ENCODE measurements at places on chromosomes 1 and 21.
A peak's percentile ranks its signal among the peaks of the same experiment; 100 is the strongest.

GRCh38 chr1:20358761-20359263, 68.1 kb downstream of the VWA5B1 start:
- DNase-seq, result no peak

DNA sequence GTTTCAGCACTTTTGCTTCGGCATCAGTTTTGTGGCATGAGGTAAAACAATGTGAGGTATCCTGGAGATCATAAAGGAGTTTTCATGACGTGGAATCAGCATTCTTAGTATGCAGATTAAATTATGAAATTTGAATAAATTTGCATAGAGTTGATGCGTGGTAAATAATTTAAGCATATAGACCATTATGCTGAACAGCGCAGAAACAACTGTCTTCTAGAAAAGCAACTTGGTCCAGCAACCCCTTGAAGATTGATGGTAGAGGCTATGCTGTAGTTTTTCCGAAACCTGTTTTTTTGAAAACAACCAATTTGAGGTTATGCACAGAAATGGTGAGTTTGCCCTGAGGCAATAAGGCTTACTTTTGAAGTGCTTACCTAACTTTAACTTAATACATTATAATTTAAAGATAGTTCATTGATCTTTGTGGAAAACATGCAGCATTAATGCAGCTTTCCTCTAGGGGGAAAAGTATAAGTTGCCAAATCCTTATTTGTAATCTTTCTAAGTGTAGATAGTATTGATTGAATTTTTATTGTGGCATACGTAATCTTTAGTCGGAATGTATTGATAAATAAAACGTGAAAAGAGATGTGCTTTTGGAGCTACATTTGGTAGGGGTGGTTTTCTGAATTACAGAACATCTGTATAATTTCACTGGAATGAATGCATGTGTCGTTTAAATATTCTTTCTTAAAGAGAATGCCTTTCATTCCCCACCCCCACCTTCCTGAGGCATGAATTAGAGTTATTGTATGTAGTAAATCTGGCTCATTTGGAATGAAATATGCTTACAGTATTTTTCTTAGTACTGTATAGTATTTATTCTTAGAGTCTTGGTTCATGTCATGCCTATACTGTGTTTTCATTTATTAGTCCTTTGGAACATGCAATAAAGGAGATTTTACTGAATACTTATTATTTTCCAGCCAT, 3.8 kb downstream of the PRDM2 start:
- DNase-seq, result no peak

- DNase-seq, result peak; percentile 74
These were observed 41.5 kb upstream of the HAO2 start for GRCh38 chr1:119327094-119327449.

DNA sequence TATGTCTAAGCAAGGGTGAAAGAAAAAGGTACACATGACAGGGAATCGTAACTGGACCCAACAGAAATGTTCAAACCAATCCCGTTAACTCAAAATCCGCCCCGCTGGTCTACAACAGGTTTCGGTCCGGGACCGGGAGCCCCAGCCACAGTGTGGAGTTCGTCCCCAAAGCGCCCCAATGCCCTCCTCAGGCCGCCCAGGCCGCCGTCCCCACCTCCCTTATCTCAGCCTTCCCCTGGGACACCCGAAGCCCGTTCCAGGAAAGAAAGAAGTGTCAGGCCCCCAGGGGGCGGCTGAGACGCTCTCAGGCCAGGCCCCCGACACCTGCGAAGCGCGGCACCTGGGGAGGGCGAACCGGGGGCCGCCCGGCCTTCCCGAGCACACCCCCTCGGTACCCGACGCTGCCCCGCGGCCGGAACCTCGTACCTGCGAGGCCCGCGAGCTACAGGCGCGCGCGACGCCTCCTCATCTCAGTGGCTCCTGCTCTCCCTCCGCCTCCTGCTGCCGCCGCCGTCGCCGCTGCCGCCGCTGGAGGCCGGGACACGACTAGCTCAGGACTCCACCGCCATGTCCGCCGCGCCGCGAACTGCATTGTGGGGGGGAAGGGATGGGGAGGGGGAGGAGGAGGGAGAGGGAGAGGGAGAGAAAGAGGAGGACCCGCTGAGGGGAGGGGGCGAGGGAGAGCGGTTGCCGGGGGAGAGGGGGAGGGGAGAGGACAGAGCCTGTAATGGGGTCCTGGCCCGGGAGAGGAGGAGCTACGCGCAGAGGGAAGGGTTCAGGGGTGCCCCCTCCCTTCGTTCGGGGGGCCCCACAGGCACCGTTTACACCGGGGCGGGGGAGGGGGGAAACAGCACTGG, at the start of gene TUT4:
TSS of gene TUT4 (minus strand) at position 588 of the 857 bp plus-strand sequence. CDS start 26,812 bp downstream, outside the sequence.
- DNase-seq, result peak; percentile 94

DNA sequence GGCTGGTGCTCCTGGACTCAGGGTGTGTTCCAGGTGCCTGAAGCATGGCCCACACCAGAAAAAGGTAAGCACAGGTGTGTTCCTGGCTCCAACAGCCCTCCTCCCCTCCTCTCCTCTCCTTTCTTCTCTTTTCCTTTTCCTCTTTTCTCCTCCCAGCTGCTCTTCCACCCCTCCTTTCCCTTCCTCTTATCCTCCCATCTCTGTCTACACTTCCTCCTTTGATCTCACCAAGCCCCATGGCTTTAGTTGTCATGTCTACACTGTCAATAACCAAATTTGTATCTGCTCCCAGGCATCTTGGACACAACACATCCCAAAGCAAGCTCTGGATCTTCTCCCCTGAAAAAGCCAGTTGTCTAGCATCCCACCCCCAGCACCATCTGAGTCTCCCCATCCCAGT, 56.7 kb upstream of the LAPTM5 start:
- DNase-seq, result no peak

GRCh38 chr1:30061292-30062220, 661.8 kb downstream of the MATN1 start:
- no peak for DNase-seq

GRCh38 chr1:89200663-89201062, 1.9 kb upstream of the GBP4 start:
- DNase-seq, result no peak

DNA sequence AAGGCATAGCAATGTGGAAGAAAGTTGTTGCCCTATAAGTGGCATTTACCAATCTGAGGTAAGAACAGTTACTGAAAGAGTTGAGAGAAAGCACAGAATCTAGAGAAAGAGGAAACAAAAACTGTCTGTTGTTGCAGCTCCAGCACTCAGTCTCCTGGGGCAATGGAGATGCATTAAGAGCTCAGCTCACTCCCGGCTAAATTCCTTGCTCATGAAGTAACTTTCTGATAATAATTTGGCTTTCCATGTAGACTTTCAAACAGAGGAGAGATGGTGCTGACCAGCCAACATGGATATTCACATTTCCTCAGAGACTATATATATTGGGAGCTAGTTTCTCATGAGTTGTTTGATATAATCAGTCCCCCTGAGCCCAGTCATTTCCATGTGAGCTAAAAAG, 135.3 kb downstream of the GDAP2 start:
- DNase-seq, result no peak

DNA sequence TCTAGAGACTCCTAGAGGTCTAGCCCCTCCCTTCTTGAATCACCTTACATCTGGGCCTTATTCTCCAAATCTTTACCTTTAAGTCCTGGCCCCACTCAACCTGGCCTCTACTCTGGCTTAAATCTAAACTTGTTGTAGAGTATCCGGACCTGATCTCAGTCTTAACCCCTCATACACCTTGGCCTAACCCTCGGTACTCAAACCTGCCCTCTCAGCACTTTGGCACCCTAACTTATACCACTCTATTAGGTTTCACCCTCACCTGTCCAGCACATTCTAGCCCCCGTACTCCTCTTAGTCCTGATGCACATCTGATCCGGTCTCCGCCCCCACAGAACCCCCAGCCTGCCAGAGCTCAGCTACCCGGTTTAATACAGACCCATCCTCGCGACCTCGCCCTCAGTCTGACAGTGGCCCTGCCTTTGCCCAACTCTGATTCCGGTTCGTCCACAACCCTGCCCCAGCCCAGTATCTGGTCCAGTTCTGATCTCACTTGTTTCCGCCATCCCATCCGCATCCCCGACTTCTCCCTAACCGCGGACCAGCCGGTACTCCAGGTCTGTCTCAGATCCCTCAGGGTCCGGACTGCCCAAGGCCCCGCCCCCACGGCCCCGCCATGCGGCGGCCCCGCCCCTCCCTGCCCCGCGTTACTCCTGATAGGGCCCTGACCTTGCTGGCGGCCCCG, 1.5 kb downstream of the TRIM62 start:
- no peak for DNase-seq

DNA sequence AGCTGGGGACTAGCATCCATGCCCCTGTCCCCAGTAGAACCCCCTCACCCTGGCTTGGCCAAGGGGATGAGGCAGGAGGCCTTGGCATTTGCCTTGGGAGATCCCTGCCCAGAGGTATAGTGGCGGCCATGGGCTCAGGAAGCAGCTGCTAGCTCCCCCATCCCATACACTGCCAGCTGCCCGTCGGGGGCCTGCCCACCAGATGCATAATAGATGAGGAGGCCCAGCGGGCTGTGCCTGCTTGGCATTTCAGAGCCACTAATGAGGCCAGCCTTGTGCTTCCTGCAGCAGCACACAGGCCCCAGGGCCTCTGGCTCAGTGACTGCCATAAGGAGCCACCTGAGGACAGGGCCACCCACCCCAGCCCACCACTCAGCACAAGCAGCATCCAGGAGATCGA, 23.6 kb downstream of the RAP1GAP start:
- DNase-seq, result no peak

GRCh38 chr1:47555841-47556560, 118.2 kb downstream of the FOXD2 start:
- DNase-seq, result no peak

DNA sequence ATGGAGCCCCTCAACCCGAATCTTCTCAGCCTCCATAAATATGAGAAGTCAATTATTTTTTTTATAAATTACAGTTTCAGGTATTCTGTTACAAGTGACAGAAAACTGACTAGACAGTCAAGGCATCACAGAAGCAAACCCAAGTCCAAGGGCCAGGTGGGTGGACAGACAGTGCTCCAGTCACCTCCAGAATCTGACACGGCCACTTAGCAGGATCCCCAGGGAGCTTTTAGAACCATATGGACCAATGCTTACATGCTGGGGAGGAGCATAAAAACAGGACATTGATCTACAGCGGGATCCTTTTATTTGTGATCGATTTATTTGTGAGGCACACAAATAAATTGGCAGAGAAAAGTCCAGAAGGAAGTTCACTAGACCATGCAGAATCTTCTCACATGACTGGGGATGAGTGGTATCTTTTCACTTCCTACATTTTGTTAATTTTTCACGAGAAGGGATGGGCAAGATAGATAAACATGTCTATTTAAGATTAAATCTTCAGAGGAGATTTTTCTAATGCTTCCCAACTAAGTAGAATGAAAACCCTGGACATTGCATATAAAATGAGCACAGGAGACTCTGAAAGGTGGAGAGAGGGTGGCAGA, 15.0 kb downstream of the ZNF496 start:
- DNase-seq, result no peak

GRCh38 chr1:13499422-13499821, 14.4 kb downstream of the LRRC38 start:
- no peak for DNase-seq

- no peak for DNase-seq
These were observed 42.7 kb upstream of the B3GALT2 start for GRCh38 chr1:193229136-193229535.

DNA sequence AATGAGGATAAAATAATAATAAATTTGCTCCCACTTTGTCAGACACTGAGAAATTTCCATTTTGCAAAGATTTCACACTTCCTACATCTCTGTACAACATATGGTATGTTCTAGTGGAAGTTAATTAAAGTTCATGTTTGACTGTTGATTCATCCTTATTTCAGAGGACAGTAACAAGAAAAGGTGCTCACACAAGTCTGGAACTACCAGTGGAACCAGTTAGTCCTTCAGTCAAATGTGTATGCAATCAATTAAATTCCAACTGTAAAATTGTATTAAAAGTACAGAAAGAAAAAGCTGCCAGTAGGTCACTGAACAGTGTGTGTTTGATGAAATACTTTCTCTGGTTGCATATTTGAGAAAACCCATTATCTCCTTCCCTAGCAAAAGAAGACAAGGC, 496.0 kb upstream of the PKN2 start:
- DNase-seq, result no peak

DNA sequence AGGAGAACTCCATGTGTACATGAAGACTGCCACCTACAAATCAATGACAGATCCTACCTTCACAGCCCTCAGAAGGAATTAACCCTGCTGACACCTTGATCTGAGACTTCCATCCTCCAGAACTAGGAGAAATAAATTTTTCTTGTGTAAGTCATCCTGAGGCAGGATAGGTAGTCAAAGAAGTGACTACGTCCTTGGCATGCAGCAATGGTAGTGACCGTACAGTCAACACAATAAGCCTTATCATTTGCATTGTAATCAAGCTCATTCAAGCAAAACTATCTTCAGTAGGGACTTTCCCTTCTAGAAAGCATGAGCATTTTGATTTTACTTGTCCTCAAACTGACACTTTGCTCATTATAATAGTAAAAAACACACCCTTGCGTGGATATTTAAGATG, 64.0 kb upstream of the KCNK1 start:
- DNase-seq, result no peak

GRCh38 chr1:8431019-8431418, 113.1 kb downstream of the SLC45A1 start:
- no peak for DNase-seq

DNA sequence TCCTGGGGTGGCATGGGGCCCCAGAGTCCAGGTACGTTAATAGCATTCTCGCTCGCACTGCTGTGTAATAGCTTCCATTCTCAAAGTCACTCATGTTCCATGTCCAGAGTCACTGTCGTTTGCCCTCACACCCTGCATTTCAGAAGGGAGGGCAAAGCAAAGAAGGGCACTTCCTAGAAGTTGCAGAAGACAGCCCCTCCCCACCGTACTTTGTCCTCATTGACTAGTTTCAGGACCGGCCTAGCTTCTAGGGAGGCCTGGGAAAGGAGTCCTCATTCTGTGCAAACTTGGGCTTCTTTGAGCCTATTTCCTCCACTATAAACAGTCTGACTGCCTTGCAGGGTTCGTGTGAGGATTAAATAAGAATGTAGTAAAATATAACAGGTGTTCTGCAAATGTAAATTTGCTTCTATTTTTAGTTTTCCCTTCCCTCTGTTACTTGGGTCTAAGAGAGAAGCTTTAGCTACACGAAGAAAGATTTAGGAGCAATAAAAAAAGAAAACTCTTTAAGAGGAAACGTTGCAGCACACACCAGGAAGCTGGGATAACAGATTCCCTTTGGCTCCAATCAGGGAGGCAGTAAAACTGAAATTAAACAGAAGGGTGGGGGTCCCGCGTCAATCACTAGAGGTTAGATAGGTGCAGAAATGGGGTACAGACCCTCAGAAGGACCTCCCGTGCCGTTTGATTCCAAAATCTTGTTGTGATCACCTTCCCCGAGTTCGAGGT, 40.1 kb downstream of the ACTL8 start:
- no peak for DNase-seq

- DNase-seq, result no peak
These were observed 934 bp downstream of the ASPM start for GRCh38 chr1:197145446-197146024.

DNA sequence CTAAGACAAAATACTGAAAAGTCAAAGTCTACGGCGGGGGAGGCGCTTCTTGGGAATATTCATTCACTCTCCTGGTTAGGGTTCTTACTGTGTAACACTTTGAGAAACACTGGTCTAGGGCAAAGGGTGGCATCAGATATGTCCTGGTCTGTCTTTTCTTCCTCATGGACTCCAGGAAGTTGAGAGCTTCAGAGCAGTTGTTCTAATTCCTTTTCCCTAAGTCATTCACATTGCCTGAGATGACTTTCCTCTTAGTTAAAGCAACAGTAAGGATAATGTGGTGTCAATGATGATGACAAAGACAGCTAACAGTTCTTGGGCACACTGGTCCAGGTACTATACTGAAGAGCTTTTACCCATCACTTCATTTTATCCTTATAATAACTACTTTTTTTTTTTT, 27.0 kb downstream of the FGGY start:
- DNase-seq, result no peak
